ENCODE measurements at places on chromosomes 7 and 10. TPM values are rescaled to one million over a fixed set of nuclear protein-coding genes. Genes with fewer than 3 reads are reported as not detected.

DNA sequence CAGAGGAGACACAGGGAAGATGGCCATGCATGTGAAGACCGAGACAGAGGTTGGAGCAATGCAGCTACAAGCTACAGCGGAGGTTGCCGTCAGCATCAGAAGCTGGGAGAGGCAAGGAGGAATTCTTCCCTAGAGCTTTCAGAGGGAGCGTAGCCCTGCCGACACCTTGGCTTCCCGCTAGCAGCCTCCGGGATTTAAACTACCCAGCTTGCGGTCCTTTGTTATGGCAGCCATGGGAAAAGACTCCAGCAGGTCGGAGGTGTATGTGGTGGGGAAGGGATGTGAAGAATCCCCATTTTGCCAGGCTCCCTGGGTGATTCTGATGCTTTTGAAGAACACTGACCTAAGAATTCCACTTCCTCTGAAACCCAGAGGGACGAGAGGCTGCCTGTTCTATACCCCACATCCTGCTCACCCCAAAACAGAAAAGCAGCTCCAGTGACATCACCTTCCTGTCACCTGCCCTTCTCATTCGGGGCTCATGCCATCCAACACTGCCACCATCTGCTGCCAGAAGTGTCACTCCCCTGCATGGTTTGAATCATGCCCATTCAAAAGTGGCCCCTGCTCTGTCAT is 3.3 kb upstream of the SEPHS1 start:
- DNase-seq, result no peak

- DNase-seq, result peak; percentile 70
Measured at GRCh38 chr10:129888784-129889616, 75.1 kb downstream of the EBF3 start.

GRCh38 chr7:107847168-107847835 is 43.7 kb upstream of the DLD start:
- no peak for DNase-seq

DNA sequence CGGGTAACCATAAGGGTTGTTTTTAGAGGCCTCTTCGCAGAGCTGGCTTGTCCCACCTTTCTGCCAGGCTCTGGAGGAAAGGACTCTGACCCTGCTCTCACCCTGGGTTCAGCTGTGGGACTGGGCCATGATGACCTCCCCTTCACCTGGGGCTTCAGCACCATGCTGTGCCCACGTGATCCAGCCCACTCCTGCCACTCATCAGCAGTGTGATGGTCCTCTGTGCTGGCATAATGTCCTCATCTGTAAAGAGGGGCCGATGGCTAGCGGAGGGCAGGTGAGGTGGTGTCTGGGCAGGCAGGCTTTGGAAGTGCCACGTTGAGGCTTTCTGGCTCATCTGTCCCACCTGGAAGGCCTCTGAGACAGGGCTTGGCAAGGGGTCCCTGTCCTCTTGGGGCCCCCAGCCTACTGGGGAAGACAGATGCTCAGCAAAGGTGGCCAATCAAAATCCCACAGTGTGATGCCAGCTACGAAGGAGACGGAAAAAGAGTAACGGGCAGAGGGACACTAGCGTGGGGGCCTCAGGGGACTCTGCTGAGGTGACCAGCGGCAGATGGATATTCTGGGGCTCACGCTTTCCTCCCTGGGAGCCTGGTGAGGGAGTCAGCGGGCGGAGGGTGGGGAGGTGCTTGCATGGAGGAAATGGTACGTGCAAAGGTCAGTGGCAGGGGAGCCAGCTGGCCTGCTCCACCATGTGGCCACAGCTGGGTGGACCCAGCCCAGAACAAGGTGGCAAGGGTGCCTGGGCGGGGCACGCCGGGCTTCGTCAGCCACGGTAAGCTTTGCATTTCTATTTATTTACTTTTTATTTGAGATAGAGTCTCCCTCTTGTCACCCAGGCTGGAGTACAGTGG is 5.4 kb downstream of the LRWD1 start:
- DNase-seq, result no peak

DNA sequence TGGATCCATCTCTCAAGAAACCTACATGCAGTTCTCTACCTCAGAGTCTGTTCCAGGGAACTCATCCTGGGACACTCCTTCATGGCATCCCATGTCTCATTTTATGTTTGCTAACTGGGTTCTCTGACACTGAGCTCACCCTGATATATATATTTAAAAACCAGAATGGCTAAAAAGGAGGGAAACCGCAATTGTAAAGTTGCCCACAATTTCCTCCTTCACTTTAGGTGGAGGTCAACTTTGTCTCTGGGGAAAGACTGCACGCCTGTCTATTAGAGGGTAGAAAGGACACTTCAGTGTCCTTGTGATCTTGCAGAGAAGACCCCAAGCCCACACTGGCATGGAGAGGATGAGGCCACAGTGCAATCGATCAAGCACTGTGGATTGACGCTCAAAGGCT is 131.7 kb downstream of the TEX36 start:
- no peak for DNase-seq

The ITGB8 gene
- 1.3 TPM for total RNA-seq

Measured in cardiac muscle cell (in vitro differentiated cells and primary cell).